Stimulated activated CD8-positive, alpha-beta memory T cell treated with anti-CD3 and anti-CD28 coated beads, Interleukin-2, amount 100 ng/mL, for 1 hour (primary cell): ENCODE measurements at places on chromosomes 16 and 17.

- DNase-seq = no peak
Observed at GRCh38 chr16:24178496-24178895, 77.6 kb upstream of the CACNG3 start.

GRCh38 chr17:12395733-12396354 is 269.8 kb upstream of the MYOCD start:
- DNase-seq = no peak

- no peak for DNase-seq
Observed at GRCh38 chr17:37176723-37177122, 199.1 kb upstream of the C17orf78 start.

DNA sequence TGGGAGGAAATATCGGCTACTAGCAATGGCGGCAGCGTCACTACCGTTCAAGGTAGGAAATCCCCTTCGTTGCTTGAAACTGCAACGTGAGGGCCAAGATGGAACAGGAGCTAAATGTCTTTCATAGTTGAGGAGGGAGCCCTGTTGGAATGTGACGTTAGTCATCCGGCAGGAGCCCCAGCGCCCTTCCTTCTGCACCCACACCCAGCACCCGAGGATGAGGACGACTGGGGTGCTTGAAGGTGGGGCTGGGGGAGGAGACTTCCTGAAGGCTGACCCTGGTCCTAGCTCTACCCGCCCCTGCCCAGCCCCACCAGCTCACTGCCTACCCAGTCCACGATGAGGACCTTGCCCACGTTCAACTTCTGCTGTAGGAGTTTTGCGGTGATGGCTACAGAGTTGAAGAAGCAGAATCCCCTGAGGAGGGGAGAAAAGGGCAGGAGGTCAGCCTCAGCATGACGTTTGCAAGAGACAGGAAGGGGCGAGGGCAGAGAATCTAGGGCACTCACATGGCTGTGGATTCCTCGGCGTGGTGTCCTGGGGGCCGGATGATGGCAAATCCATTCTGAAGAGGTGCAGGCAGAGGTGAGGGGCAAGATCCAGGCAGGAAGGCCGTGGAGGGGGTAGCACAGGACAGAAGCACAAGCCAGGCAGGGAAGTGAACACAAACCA is 11.9 kb downstream of the G6PC3 start:
- no peak for DNase-seq

DNA sequence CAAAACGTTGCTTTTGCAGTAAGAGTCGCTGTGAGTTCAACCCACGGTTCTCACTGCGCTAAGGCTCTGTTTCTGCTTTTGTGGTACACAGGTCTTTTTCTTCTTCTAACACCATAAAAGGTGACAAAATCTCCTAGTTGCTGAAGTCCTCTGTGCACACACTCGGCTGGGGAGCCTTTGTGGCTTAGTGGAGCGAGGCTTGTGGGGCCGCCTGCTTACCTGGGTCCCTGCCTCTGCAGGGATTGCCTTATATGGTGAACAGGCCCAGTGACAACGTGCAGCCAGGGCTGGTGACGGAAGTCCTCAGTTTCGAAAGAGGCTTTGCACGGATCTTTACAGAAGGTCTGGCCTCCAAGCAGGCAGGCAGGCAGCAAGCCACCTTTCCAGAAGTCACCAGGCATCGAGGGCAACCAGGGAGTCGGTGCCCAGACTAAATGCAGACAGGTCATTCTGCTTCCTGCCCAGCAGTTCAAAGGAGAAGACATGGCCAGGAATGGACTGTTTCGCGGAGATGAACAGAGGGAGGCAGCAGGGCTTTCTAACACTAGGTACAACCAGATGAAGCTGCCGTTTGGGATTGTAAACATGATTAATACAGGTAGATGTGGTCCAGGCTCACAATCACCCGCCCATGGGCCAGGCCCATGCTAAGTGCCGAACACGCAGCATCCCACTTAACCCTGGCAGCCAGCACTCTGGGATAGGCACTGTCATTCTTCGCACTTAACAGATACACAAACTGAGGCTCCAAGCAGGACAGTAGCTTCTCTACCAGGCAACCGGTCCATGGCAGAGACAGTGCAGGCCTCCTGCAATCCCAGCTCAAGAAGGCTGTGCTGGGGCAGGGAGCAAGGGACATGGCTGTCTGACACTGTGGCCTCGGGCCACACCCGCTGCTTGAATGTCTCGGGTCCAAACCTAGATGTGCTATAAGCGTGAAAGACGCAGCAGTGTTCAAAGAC is 10.7 kb upstream of the MEAK7 start:
- DNase-seq = peak; percentile 60

- DNase-seq = no peak
Observed at GRCh38 chr16:87297918-87298631, 19.1 kb downstream of the C16orf95 start.

DNA sequence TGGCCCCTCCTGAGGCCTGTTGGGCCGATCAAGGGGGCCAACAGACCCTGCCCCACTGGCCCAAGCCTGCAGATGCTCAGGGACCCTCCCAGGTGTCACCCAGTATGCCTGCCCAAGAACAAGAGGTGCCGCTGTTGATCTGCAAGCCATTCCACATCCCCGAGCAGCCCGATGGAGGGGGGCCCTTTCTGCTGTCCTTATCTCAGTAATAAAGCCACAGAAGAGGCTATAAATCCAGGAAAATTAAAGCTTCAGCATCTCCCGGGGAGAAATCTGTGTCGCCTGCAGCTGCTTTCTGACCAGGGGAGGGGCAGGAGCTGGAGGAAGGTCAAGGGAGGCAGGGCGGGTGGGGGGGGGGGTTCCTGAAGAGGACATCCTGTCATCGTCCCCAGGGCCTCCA is 11.7 kb upstream of the CACNA1H start:
- no peak for DNase-seq

- DNase-seq = no peak
Observed at GRCh38 chr17:58367461-58367860, 15.5 kb upstream of the SUPT4H1 start.

- no peak for DNase-seq
Observed at GRCh38 chr16:27270349-27270748, 1.8 kb upstream of the NSMCE1 start.

DNA sequence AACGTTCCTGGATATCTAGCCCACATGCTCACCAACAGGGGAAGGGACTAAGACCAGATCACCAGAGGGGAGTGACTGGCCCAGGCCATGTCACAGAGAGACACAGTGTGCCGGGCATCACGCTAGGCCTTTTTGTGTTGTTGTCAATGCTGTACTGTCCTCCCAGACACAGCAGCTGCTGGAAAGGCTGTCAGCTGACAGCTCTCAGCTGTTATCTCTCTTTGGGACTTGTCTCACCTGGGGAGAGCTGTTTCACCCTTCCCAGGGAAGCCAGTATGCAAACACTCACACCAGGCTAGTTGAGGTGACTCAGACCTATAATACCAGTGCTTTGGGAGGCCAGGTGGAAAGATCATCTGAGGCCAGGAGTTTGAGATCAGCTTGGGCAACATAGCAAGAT is 19.4 kb downstream of the UNC45B start:
- DNase-seq = no peak

- no peak for DNase-seq
Observed at GRCh38 chr17:77449908-77450741, 309.4 kb downstream of the SEC14L1 start.

DNA sequence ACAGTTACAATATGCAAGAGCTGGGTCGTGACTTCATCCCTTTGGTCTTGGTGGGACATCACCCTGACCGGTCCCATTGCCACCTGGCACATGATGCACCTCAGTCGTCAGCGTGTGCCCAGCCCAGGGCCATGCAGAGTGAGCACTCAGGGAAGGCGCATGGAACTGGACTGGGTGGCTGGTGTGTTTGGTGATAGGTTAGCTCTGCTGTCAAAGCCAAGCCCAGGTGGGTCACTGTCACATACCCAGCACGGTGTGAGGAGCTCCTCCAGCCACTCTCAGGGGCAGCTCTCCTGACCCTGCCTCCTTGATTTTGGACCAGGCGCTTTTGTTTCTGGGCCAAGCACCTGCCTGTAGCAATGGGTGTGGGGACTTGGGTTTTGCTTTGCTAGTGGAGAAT is 180.9 kb downstream of the RAB11FIP4 start:
- no peak for DNase-seq

DNA sequence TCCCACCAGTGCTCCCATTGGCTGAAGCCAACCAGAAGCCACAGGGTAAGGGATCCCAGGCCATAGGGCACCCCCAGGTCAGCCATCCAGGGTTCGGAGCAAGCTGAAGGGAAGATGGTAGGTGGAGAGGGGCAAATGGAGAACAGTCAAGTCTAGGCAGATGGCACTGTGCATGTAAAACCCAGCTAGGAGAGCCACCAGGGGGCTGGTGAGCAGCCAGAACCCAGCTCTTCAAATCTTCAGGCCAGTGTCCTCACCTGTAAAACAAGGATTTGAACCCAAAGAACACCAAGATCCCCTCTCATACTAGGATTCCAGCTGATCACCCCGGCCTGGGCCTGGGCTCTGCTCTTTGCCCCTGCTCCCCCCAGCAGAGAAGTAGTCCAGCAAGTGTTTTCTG is 43.5 kb downstream of the GINS3 start:
- no peak for DNase-seq

GRCh38 chr16:67277294-67277998 is 1.9 kb upstream of the PLEKHG4 start:
- DNase-seq = no peak

DNA sequence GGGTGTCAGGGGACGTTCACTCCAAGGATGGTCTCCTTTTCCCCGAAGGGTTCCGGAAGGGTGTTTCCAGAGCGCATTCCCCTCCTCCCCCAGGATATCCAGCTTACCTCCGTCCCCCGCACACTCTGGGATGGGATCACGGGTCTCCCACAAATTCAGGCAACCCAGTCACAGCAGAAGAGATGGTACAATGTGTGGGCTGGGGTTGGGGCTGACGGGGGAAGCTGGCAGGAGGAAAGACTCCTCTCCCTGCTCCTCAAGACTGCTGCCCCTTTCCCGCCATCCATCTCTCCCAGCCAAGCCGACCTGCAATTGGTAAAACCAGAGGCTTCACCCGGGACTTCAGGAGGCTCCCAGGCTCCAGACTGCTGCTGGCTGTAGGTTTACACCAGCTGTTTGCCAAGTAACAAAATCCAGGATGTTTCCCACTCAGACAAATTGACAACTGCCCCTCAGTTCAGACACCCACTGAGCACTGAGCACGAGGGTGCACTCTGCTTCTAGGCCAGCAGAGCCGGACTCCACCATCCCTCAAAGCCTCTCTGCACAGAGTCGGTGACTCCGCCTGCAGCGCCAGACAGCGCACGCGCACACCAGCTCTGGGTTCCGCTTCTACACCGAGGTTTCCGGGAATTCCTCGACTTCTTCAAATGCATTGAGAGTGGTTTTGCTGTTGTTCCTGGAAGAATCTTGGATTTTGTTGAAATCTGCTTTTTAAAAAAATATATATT is 37.7 kb downstream of the ASPA start:
- no peak for DNase-seq

- DNase-seq = no peak
Observed at GRCh38 chr16:29698484-29699323, 19.7 kb downstream of the QPRT start.

DNA sequence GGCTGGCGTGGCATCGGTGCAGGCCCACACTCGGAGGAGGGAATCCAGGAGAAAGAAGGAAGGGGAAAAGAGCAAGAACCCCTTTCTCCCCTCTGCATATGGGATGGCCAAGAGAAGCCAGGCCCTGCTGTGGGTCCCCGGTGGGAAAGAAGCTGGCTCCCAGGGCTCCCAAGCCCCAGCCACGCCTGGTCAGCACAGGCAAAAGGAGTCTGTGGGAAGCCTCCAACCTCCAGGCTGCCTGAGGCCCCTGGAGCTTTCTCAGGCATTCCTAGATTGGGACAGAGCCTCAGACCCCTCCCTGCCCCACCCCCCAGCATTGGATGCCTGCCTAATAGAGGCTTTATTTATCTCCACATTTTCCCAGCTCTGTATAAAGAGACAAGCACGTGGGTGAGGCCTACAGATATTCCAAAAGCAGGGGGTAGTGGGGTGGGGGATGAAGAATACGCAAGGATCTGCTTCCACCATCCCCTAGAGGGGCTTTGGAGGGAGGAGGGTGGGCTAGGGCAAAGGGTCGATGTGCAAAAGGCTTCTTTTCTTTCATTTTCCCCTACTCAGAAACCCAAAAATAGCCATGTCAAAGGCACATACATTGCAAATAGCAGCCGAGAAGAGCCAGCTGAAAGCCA is 56.4 kb downstream of the MPRIP start:
- no peak for DNase-seq

- no peak for DNase-seq
Observed at GRCh38 chr16:87806261-87806640, 40.5 kb upstream of the KLHDC4 start.

GRCh38 chr17:21374441-21375161 is 1.6 kb upstream of the KCNJ12 start:
- DNase-seq = no peak

GRCh38 chr17:35726953-35727460 is 4.4 kb upstream of the RASL10B start:
- DNase-seq = no peak

GRCh38 chr17:17572010-17572785 is 19.3 kb downstream of the PEMT start:
- no peak for DNase-seq

DNA sequence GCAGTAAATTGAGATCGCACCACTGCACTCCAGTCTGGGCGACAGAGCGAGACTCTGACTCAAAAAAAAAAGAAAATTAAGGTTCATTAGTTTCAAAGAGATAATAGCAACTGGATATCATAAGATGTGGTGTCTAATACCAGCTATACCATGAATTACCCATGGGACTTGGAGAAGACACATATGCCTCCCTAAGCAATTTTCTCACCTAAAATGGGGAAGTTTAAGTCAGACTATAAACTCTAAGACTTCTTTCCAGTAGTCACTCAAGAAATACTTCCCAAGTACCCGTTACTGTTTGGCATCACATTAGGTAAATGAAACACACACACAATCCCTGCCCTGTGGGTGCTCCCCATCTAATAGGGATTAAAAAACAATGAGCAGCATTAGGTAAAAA is 22.6 kb downstream of the SMURF2 start:
- no peak for DNase-seq

DNA sequence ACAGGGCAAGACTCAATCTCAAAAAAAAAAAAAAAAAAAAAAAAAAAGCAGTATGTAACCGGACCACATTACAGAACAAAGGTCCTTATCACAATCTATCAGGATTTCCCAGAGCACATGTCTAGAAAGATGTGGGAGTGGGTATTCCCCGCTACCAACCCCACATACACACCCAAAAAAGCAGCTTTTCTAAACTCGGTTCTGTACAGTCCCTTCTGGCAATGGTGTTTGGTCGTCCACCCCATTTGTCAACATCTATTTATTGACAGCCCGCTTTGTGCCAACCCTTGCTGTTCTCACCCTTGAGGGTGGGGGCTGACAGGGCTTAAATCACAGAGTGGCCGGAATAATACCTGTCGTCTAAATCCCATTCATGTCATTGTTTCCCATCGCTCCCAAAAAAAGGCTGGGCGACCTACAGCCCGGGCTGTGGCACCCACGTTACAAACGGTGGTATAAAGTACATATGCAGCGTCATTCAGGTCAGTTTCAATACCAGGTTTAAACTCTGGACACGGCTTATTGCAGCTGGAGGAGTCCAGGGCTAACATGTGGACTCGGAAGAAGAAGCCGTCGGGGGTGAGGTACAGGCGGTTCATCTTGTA is 3.6 kb downstream of the C17orf58 start:
- DNase-seq = no peak

- no peak for DNase-seq
Observed at GRCh38 chr16:67628216-67628615, 16.7 kb upstream of the CARMIL2 start.
